Naive thymus-derived CD4-positive, alpha-beta T cell (primary cell): ENCODE measurements at places on chromosomes 5 and 9.

GRCh38 chr5:1709171-1709803 lies 90.3 kb downstream of the MRPL36 start:
- no peak for DNase-seq

DNA sequence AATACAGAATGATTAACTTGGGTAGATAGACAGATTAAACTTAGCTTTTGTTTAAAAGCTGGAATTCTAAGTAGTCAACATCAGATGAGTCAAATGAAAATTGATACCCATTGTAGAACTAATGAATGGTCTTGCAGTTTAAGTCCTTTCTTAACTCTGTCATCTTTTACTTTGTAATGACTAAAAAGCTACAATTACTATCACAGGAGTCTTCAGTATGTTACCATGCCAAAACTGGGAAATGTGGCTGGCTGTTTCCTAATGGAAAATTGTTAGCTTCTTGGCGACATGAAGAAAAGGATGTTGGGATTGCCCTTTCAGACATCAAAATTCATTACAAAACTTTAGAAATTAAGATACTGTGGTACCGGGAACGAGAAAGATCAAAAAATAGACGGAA lies 20.2 kb upstream of the ANXA1 start:
- DNase-seq, result no peak

DNA sequence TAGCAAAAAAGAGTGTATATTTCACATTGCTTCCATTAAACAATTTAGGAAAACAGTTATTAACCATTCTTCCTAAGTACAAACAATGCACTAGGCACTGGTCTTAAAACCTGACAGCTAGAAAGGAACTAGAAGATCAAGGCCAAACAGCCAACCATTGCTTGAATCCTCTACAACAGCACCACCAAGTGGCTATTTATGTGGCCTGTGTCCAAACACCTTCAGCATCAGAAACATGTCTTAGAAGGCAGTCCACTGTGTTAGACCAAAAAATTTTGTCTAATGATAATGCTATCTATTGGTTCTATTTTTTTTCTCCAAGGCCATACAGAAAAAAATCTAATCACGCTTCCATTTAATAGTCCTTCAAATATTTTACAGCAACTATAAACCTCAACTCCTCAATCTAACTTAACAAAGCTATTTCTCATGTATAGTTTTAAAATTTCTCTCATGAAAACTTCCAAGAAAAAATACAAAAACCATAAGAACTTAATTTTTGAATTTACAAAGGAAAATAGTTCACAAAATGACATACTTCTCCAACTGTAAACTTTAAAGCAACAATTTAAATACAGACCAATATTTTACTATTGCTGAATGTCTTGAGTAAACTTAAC lies 36.1 kb downstream of the CAAP1 start:
- no peak for DNase-seq

- DNase-seq, result no peak
These were observed 24.8 kb upstream of the UBAP1 start for GRCh38 chr9:34154057-34154456.

DNA sequence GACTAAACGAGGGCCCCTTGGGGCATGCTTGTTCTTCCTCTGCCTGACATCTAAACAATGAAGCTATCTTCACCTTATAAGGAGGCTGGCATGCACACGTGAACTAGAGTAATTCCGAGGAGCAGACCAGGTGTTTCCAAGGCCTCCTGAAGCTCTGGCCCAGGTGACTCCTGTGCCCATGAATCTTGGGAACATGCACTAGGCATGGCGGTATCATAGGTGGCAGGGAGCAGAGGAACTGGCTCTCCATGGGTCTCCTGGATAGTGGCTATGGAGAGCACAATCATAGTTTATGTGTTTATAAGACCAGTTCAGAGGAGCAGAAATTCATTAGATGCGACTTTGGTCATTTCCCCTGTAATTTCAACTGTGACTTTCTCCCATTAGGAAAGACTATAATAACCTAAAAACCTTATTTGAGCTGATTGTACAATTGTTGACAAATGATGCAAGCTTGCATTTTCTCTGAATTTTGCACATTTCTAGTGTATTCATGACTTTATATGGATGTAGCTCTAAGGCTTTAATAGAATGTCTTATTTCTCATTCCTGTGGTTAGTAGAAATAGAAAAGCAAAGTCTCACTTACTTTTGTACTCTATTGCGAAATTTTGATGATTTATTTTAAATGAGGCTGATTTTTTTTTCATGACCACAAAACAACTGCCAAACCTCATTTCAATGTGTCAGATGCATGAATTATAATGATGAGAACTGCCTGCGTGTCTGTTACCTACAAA lies 135.3 kb upstream of the RPS23 start:
- no peak for DNase-seq

- no peak for DNase-seq
These were observed 111.9 kb upstream of the FST start for GRCh38 chr5:53368516-53368915.

GRCh38 chr5:13553896-13554295 lies 390.6 kb downstream of the DNAH5 start:
- DNase-seq, result no peak
